ENCODE measurements at places on chromosomes 4 and X. TPM values are rescaled to one million over a fixed set of nuclear protein-coding genes. Genes with fewer than 3 reads are reported as not detected.

GRCh38 chr4:156931267-156931666 lies 40.3 kb downstream of the PDGFC start:
- no peak for DNase-seq

DNA sequence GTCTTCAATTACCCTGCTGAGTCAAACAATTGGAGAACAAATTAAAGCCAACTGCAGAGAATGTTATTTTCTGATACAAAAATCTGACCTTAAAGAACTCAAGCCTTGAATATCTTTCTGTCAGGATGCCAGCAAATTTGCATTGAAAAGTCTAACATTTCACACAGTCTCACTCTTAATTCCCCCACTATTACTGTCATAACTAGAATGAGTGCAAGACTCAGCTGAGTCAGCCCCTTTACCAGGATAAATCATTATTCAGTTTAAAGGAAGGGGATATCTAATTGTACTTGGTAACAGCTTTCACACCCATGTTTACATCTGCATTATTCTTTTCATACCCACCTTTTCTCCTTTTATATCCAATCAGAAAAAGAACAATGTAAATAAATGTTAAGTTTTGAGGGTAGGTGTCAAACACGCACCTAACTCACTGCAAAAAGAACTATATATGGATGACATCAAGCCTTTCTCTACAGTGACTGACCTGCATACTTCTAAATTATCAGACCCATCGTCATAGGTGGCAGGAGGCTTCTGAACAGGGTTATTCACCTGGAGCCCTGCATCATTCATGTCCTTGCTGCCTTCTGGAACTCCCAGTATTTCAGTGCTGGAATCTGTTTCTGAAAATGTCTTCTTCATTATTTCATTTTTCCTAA lies 117.4 kb downstream of the TMA16 start:
- no peak for DNase-seq

DNA sequence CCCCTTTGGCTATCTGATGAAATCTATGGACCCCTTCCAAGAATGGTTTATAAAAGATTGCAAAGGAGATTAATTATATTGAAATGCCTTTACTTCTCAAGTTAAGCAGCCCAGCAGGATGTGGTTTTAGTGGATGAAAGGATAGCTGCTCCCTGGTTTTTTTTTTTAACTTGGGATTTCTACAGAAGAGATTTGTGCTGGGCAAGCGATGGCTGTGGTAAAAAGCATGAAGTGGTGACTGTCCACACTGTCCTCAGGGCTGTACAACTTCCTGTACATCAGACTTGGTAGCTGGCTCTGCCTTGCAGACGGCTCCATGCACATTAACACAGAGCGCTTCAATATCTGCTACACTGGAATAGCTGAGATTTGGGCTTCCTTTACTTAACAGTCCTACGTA lies 321.7 kb downstream of the DHX15 start:
- no peak for DNase-seq

GRCh38 chr4:1043651-1044468 lies 32.4 kb downstream of the FGFRL1 start:
- no peak for DNase-seq

DNA sequence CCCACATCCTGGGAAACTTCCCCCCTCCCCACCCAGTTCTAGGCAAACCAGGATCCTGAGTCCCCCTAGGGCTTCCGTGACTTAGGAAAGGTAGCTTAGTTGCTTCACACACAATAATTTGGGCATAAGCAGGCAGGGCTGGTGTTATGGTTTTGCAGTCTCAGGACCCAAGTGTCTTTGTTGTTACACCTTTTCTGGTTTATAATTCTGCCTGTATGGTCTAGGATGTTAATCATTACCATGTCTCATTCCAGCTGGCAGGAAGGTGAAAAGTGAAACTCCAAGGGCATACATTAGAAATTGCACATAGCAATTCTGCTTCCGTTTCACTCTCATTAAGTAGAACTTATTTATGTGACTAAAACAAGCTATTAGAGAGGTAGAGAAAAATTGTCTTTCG lies 16.8 kb downstream of the UGT8 start:
- no peak for DNase-seq

DNA sequence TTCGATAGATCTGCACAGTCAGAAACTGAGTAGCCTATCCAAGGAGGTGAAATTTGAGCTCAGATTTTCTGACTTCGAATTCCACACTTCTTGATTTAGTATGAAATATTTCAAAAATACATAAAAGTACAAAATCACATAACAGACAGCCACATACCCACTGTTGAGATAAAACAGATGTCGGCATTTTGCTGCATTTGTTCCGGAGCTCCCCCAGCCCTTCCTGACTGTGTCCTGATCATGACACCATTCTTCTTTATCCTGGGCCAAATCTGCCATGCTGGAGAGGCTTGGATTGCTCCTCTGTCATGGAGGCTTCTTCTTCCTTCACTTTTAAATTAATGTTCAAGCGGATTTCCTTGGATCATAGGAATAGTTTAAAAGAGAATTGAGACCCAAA lies 124.2 kb upstream of the RBPJ start:
- DNase-seq: no peak

DNA sequence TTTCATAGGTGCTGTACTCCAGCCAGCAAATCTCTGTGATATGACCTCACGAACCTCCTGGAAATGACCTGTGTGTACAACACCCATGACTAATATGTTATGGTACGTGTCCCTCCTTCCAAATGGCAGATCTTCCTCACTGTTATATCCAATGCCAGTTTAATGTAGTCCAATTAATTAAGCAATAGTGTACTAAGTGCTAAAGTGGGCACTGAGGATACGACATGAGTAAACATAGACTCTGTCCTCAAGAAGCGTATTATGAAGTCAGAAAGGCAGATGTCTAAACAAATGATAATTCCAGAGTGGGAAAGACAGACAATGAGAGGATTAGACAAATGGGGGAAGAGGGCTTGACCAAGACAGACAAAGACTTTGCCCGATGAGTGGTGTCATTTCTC lies 33.9 kb downstream of the GPRIN3 start:
- DNase-seq: no peak

- DNase-seq: no peak
Measured at GRCh38 chr4:89196056-89196674, 84.8 kb downstream of the TIGD2 start.

- no peak for DNase-seq
Measured at GRCh38 chrX:29662759-29663503, 552.4 kb upstream of the MAGEB2 start.

- no peak for DNase-seq
Measured at GRCh38 chrX:148049441-148049840, 68.3 kb downstream of the FMR1NB start.

DNA sequence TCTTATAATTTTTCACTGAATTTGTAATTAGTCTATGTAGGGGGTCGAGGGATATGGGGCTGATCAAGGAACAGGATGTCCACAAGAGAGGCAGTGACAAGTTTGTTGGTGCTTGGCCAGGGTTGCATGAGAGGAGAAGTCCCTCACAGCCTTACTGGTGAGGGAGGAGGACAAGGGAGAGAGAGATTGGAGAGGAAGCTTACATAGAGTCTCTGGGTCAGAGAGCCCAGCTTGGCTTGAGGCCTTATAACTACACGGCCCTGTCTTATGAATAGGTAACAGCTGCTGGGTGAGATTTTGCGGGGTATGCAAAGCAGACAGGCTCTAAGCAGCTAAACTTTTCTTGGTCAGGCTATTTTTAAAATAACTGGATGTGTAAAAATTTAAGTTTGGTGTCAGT lies 37.9 kb upstream of the OTUD4 start:
- DNase-seq: no peak

- DNase-seq: no peak
Measured at GRCh38 chr4:31259119-31259518, 539.0 kb downstream of the PCDH7 start.

DNA sequence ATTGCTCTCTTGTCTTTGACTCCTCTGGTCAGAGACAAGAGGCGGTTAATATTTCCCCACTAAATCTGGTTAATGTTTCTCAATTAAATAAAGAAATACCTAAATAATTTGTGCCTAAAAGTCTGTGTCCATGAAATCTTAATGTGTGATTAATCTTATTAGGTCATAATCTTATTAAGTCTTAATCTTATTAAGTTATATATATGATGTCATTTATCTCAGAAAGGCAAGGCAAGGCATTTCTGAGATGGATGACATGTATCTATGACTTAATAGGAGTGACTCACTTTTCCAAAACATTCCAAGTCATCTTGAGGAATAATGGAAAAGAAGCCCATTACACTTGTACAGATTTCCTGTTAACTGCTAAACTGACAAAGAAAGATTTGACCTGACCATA lies 74.7 kb downstream of the TRAM1L1 start:
- no peak for DNase-seq

GRCh38 chr4:183413234-183414200 lies 30.9 kb upstream of the CDKN2AIP start:
- DNase-seq: no peak

- DNase-seq: no peak
Measured at GRCh38 chr4:96473246-96473645, 633.4 kb downstream of the PDHA2 start.

GRCh38 chr4:34039766-34040165 lies 2204.5 kb downstream of the ARAP2 start:
- DNase-seq: no peak

DNA sequence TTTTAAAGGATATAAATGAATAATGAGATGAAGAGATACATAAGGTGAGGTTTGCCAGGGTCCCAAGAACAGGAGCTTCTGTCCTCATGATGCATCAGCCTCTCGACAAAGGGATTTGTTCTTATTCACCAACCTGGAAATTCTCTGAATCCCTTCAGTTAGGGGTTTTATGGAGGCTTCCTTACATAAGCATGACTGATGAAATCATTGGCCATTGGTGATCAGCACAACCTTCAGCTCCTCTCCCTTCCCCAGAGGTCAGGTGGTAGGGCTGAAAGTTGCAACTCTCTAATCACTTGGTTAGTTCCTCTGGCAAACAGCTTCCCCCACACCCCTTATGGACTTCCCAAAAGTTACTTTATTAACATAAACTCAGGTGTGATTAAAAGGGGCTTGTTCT lies 222.0 kb downstream of the SPRY1 start:
- no peak for DNase-seq

DNA sequence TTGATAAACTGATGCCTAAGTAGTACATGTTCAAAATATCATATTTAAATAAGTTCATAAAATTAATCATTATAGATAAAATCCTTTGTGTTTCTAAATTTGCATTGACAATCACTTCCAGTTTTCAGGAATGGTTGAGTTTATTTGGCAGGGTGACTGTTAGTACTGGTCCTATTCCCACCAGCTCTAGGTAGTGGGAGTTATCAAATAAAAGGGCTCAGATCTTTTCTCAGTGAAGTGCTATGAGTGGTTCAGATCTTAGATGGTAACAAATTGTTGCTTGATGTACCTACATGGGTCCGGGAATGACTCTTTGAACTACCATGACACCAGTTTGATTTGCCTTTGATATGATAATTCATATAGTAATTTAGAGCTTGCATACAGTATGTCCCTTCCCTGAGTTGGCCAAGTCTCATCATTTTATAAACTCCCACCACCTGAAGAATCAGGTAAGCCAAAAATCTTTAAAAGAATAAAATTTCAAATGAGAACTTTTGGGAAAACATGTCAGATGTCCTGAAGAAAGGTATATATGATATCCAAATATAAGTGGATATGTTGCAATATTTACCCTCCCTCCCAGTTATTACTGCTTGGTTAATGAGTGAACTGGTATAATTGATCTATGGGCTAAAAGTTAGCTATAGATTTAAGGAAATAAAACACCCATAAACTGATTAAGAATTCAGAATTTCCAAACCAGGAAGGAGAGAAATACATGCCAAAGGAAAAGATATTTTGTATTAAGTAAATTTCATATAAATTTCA lies 28.6 kb downstream of the GPC3 start:
- DNase-seq: no peak

DNA sequence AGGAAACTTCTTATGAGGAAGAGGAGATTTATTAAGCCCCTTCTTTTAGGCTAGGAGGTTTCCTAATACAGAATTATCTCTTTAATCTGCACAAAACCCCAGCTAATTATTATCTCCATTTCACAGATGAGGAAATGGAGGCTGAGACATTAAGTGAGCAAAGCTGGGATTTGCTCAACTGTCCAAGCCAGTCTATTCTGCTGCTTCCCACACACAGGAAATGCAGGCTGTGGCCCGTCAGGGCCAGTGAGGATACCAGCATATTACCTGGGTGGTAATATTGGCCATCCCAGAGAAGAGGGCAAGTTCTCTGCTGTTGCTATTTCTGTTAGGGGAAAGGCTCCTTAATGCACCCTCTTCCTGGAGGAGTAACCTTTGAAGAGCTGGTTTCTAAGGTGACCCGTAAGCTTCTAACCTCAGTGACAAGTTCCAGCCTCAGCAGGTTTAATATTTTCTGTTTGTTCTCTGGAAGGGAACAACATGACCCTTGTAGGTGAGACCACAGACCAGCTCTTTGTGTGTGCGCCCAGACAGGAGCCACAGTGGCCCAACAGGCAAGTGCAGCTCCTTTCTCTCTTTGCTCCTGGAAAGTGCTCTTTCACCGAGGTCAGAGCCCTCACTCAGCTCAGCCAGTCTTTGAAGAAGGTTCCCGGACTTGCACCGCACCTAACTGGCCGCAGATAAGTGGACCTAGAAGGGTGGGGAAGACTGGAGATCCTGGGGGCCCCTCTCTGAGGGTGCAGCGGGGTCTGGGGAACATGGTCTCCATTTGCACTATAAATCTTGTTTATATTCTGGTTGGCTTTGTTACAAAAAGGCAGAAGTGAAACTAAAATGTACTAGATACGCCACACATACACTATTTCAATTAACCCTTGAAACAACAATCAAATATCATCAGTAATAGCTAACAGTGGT lies 35.5 kb downstream of the TBC1D9 start:
- no peak for DNase-seq

- no peak for DNase-seq
Measured at GRCh38 chr4:19999775-20000414, 251.8 kb upstream of the SLIT2 start.

DNA sequence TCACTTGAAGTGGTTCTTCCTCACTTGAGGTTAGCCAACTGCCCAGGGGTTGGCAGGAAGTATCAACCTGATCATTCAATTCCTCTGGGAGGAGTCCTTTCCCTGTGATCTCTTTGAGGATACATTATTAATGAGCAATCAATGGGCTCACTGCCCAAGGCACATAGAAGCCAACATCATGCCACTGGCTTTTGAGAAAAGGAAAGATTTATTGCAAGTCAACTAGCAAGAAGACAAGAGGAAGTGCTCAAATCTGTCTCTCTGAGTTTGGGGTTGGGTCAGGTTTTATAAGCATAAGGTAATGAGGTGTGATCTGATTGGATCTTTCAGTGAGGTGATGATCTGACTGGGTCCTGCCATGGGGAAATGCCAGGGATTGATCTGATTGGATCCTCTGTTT lies 39.6 kb downstream of the FGFBP1 start:
- DNase-seq: no peak

- DNase-seq: no peak
Measured at GRCh38 chr4:164700471-164700870, 53.5 kb upstream of the SMIM31 start.

GRCh38 chrX:154596290-154596929 lies 11.5 kb downstream of the CTAG1A start:
- DNase-seq: no peak

Gene CCDC110
- total RNA-seq: not detected

Gene NAP1L5
- total RNA-seq: 5.4 TPM

Gene TMPRSS11F
- total RNA-seq: not detected

Gene SRP72
- 140 TPM for total RNA-seq

Gene BEND4
- total RNA-seq: 0.13 TPM

Gene PIN4
- 8.9 TPM for total RNA-seq

Gene NAP1L2
- 2.8 TPM for total RNA-seq

Gene CDK16
- total RNA-seq: 59.6 TPM

Gene PDGFC
- total RNA-seq: not detected

Gene TSC22D3
- total RNA-seq: 119 TPM

Gene SPATA4
- not detected for total RNA-seq

Gene REELD1
- total RNA-seq: not detected

Gene GPM6B
- not detected for total RNA-seq

Gene NHSL2
- 8.7 TPM for total RNA-seq

Gene ZXDB
- 5.5 TPM for total RNA-seq

Gene TAF7L
- total RNA-seq: not detected

Gene NAAA
- 38.7 TPM for total RNA-seq

Measured in activated CD4-positive, alpha-beta memory T cell treated with anti-CD3 and anti-CD28 coated beads, Interleukin-2, amount 10 ng/mL, durations not matched to agents 7 days and 5 days (primary cell).